ENCODE measurements at places on chromosomes 3 and 15.

DNA sequence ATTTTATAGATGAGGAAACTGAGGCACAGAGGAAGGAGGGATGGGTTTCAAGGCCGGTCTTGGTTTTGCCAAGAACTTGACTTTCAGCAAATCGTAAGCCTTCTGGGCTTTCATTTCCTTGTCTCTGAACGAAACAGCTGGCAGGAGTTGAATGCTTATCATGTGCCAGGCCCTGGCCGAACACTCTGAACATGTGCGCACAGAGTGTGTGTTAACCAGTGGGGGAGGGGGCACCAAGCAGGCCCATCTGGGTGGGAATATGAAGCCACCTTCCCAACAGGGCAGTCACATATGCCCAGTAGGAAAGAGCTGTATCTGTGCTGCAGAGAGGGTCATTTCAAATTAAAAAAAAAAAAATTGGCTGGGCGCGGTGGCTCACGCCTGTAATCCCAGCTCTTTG lies 29.3 kb downstream of the ZNF710 start:
- no peak for DNase-seq

DNA sequence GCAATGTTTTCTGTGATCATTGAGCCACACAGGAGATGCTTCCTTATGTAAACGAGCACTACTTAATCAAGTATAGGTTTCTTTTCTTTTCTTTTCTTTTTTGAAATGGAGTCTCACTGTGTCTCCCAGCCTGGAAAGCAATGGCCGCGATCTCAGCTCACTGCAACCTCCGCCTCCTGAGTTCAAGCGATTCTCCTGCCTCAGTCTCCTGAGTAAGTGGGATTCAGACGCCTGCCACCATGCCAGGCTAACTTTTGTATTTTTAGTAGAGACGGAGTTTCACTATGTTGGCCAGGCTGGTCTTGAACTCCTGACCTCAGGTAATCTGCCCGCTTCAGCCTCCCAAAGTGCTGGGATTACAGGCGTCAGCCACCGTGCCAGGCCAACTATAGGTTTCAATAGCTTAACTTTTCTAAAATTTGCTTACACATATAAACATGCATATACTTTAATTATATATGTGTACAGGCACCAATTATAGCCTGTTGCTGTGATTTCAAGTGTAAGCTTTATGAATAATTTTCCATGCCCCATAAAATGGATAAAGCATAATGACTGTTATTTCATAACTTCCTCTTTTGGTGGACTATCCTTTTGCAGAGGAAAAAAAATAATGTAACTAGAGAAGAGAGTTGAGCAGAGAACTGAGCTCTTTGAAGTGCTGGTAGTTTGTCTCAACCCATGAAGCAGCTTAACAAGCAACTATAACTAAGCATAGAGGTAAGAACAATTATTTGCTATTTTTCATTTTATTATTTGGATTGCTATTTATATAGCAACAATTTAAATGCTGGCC lies 24.8 kb upstream of the MBNL1 start:
- no peak for DNase-seq

- no peak for DNase-seq
These were observed 56.1 kb downstream of the MYZAP start for GRCh38 chr15:57647791-57648130.

- DNase-seq, result no peak
These were observed 44.1 kb upstream of the PFN2 start for GRCh38 chr3:150014782-150015181.

- peak; percentile 72 for DNase-seq
These were observed 160.7 kb upstream of the MCTP2 start for GRCh38 chr15:94070356-94071295.

- no peak for DNase-seq
These were observed 113.8 kb downstream of the AKAP13 start for GRCh38 chr15:85494048-85494777.

DNA sequence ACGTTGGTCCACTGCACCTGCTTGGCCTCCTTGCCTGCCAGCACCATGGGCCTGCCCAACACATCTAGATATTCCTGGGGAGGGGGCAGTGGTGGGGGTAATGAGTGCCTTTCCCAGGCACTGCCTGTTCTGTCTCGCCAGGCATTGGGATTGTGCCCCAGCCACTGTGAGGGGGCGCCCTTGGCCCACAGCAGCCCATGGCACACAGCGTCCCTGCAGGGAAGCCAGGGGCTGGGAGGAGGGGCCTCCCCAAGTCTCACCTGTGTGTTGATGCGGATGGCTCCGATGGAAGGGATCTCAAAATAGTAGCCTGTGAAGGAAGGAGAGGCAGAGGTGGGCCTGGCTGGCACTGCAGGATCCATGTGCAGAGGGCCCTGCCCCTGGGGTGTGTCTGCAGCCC lies 18.7 kb upstream of the TMEM115 start:
- no peak for DNase-seq

- DNase-seq, result no peak
These were observed 24.6 kb downstream of the ACSBG1 start for GRCh38 chr15:78209646-78210348.

- no peak for DNase-seq
These were observed 294.8 kb downstream of the PLCL2 start for GRCh38 chr3:17179381-17180205.

DNA sequence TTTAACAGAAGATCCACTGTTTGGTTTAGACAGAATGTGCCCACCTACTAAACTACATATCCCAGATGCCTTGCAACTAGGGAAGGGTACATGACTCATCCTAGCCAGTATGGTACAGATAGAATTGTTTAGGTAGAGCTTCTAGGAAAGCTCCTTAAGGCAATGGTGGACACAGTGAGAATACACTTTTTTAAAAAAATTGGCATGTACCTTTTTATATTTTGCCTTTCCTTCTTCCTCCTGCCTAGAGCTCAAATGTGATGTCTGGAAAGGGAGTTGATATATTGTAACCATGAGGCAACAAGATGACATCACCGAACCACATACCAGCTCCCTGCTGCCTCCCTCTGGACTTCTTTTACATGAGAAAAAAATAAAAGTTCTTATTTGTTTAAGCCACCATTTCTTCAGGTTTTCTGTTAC lies 14.4 kb upstream of the C3orf80 start:
- DNase-seq, result no peak

- DNase-seq, result no peak
These were observed 58.4 kb downstream of the MESD start for GRCh38 chr15:80931191-80931590.

GRCh38 chr3:15049584-15049983 lies 15.5 kb downstream of the MRPS25 start:
- no peak for DNase-seq

- DNase-seq, result no peak
These were observed 15.3 kb downstream of the CD276 start for GRCh38 chr15:73699249-73700040.

- DNase-seq, result no peak
These were observed 16.4 kb downstream of the UBE2E2 start for GRCh38 chr3:23219552-23219951.

DNA sequence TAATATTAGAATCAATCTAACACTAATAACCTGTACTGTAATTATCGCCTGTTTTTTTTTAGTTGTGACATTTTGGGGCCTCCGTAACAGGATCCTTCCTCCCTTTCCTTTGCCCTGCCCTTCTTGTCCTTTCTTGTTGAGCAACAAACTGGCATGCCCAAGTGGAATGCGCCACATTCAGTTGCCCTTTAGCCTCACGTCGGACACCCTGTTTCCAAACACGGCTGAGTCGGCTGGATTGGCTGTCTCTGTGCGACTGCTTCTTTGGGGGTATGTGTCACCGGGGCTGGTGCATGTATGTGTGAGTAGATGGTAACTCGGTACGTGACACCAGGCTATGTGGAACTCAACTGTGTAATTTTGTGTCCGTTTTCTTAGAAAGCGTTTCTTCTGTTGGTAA lies 24.1 kb downstream of the TRAK1 start:
- DNase-seq, result no peak

DNA sequence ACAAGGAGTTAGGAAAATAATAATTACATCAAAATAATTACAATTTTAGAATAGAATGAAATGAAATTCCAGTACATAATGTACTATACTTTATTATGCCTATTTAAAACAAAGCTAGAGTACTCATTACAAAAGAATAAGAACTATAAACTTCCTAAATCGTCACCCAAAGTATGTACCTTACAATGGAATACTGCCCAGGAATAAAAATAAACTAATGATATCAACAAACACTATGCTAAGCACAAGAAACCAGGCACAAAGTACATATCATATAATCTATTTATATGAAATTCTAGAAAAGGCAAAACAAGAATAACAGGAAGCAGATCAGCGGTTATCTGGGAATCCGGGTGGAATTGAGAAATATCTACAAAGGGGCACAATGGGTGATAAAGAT lies 84.7 kb downstream of the MYO9A start:
- no peak for DNase-seq

GRCh38 chr15:78715434-78715833 lies 74.4 kb upstream of the CHRNB4 start:
- DNase-seq, result no peak

DNA sequence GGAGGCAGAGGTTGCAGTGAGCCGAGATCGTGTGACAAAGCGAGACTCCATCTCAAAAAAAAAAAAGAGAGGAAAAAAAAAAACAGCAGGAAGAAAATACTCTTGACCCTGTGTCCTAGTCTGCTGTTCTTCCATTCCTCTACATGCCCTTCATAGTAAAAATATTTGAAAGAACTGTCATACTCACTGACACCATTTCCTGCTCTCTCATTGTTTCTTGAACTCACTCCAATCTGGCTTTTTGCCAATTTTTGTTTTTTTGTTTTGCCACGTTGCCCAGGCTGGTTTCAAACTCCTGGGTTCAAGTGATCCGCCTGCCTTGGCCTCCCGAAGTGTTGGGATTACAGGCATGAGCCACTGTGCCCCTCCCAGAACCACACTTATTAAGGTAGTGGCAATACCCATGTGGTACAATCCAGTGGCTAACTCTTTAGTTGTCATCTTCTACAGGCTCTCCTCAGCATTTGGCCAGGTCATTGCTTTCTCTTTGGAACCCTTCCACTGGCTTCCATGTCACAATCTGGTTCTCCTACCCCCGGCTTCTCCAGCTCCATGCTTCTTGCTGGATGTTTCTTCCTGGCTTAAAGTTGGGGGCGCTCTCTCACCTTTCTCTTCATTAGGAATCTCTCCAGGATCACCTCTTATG lies 238.2 kb upstream of the C2CD4B start:
- DNase-seq, result no peak

DNA sequence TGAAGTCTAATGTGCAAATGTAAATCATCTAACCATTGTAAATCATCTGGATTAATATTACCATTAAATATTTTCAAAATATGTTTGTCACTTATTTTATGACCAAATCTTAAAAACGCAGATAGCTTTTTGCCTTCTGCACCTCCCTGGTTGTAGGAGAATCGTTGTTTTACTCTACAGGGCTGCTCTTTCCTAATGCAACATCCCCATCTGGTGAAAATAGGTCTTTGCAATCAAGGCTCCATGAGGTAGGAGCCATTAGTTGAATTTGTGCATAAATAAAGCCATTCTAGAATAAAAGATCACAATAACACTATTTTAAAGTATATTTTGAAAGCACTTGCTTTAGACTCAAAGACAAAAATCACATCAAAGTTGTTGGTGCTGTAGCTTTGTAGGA lies 535.6 kb upstream of the AGTR1 start:
- DNase-seq, result no peak

GRCh38 chr3:164401923-164402322 lies 676.4 kb downstream of the SI start:
- DNase-seq, result no peak

DNA sequence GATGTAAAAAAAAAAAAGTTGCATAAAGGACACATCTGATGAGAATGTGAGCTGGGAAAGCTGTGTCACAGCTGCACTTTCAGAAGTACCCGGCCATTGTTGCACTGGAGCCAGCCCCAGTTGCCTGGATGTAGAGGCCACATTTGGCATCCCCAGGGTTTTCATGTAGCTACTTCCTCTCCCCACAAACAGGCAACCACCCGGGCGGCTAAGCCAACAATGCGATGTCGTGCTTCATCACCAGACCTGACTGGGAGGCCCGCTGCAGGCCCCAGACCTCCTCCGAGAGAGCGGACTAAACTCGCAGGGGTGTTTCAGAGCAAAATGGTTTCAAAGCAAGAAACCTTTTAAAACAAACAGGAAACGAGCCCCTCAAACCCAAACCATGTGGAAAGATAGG lies 142.3 kb downstream of the TMCO5A start:
- peak; percentile 73 for DNase-seq

DNA sequence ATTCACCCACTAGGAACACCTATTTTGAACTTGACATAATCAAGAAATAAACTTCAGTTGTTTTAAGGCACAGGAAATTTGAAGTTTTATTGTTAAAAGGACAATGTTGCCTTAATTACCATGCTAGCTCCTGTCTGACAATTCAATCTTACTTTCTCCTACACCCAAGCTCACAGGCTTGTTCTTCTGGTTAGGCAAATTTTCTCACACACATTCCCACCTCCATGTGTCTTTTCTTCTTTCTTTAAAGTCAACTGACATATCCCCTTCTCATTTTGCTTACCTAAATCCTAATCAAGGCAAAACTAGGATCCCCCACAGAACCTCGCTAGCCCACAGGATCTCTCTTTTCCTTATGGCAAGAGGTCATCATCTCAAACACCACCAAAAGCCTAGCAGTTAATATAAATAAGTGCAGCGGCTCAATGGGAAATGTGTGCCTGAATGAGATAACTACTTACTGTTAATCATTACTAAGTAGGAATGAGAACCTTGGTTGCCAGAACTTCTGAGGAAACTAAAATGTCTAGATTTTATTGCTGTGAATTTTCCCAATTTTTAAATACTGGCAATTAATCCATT lies 189.3 kb downstream of the PLCH1 start:
- no peak for DNase-seq

DNA sequence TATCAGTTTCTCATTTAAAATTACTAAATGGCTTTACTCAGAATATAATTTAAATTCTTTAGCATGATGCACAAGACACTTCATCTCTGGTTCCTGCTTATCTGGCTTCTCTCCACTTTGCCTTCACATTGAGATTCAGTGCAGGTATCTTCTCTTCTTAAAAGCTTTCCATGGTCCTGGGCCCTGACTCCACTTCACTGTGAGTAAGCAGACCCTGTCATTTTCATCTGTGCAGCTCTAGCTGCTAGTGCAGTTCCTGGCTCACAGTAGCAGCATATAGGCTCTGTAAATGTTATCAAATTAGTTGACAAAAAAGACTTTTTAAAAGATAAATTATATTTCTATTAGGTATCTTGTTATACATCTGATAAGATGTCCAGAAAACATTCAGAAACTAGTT lies 58.8 kb downstream of the BCHE start:
- no peak for DNase-seq

GRCh38 chr3:72278349-72279067 lies 493.6 kb upstream of the PROK2 start:
- DNase-seq, result no peak

Data from right hindlimb (tissue), 1 donor.